ENCODE measurements at places on chromosomes 6 and 20.

DNA sequence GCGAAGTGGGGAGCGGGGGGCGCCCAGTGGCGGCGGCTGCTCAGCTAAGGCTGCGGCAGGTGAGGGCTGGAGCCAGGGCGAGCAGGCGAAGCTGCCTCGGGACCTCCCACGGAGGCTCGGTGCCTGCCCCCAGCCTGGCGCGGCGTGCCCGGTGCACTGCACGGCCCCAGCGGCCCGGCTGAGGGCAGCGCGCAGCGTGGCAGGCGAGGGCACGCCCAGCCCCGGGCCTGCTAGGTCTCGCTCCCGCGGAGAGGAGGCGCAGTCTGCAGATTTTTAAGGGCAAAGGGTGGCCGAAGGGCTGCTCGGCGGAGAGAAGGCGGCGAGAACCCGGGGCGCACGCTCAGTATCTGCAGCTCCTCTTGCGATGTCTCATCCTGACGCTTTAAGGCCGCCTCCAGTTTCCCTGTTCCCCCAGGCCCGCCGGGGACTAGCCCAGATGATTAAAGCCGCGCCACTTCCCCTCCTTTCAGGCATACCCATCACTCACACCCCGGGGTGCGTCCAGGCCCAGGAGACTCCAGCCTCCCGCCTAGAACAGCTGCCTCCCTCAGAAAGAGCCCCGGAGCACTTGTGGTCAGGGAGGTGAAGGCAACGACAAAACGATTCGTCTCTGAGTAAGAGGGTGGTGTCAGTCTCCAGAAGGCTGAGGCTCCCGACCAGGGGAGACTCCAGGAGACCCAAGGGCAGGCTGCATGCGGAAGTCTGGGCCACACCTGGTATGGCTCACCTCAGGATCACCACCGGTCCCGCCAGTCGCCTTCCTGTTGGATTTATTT lies at the start of gene FERMT1:
FERMT1 (minus strand) TSS at position 158 of the 776 bp plus-strand sequence. CDS start 3,476 bp downstream, outside the sequence.
- DNase-seq = peak; percentile 45

GRCh38 chr6:135163440-135163738 lies 17.7 kb upstream of the MYB start:
- peak; percentile 26 for DNase-seq

GRCh38 chr20:56986931-56987720 lies 279.3 kb downstream of the BMP7 start:
- DNase-seq = no peak

DNA sequence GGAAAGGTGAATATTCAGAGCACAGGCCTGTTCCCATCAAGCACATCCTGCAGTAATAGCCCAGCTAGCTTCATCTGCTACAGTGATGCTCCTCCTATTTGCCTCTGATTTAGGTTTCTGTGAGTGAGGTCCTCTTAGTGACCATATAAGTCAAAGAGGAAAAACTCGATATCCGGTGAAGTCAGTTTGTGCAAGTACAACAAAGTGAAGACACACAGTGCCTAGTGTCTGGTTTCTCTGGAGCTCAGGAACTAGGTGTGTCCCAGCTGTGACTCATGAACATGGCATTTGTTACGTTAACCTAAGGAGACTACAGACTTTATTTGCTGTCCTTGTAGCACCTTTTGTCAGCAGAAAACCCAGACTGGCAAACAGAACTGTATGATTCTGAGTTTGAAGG lies 33.9 kb downstream of the EDN1 start:
- DNase-seq = no peak

DNA sequence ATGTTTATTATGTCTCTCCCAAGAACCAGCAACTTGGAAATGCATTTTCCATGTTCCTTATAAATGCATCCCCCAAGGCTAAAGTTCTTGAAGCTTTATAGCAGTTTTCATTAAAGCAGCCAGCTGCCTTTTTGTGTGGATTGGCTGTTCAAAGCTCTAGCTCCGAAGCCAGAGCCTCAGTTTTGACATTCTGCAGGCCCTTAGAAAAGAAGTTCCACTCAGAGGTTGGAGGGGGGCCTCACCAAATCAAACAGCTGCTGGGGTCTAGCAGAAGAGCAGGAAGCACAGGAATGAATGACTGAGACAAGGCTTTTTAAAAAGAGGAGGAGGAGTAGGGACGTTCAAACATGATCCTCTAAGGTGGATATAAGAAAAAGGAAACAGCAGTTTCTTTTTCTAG lies 4.2 kb upstream of the POU3F2 start:
- DNase-seq = no peak

DNA sequence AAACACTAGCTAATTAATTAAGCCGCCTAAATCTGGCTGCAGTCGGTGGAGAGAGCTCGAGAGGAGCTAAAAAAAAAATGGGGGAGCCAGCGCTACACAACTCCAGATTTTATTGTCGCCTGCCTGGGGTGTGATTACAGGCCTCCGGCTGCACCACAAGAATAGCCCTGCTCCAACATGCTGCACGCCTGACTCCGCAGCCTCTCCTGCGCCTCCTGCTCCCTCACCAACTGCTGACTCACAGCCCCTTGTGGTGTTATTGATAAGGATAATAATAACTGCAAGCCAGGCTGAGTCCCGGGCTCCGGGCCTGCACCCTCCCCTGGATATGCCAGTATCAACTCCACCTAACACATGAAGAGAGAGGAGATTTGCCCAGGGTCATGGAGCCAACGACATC lies 16.8 kb downstream of the SIRPA start:
- no peak for DNase-seq

GRCh38 chr6:38095054-38095453 lies 275.5 kb downstream of the ZFAND3 start:
- no peak for DNase-seq

DNA sequence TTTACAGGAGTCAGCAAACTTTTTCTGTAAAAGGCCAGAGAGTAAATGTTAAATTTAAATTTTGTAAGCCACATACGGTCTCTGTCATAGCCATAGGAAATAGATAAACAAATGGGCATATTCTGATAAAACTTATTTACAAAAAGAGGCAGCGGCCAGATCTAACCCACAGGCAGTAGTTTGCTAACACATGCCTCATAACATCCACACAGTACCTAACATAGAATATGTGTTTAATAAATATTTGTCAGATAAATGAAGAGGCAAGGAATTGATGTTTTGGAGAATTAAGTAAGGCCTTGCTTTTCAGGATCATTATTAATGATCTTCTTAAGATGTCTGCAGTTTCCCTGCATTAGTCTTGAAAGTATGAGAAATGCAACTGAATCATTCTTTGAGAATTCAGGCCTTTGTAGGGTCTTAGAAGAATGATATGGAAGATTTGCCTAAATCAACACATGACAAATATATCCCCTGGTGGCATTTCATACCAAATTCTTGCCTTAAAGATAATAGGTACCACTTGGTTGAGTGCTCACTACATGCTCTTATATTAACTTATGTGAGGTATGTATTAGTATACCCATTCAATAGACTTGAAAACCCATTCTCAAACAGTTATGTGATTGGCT lies 39.3 kb upstream of the TRAM2 start:
- DNase-seq = no peak

DNA sequence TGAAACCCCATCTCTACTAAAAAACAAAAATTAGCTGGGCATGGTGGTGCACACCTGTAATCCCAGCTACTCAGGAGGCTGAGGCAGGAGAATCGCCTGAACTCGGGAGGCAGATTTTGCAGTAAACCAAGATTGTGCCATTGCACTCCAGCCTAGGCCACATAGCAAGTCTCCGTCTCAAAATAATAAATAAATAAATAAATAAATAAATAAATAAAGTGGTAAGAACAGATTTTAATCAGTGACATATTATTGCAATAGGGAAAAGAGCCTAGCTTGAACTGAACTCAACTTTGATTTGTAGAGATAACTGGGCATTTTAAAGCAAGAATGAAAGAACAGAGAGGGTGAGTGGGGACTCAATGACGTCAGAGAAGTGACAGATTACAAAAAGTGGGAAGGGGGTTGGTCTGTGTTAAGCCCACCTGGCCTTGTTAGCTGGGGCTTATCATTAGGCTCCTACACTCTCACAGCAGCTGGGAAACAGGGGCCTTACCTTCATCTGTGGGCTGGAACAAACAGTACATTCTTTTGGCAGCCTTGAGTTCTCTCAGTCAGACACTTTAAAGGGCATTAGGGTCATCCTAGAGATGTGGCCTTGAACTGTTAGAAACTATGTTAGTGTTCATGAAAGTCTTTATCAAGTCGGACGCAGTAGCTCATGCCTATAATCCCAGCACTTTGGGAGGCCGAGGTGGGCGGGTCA lies 24.5 kb upstream of the KIFC1 start:
- no peak for DNase-seq

- DNase-seq = no peak
Observed at GRCh38 chr6:115441651-115442050, 619.0 kb downstream of the FRK start.

DNA sequence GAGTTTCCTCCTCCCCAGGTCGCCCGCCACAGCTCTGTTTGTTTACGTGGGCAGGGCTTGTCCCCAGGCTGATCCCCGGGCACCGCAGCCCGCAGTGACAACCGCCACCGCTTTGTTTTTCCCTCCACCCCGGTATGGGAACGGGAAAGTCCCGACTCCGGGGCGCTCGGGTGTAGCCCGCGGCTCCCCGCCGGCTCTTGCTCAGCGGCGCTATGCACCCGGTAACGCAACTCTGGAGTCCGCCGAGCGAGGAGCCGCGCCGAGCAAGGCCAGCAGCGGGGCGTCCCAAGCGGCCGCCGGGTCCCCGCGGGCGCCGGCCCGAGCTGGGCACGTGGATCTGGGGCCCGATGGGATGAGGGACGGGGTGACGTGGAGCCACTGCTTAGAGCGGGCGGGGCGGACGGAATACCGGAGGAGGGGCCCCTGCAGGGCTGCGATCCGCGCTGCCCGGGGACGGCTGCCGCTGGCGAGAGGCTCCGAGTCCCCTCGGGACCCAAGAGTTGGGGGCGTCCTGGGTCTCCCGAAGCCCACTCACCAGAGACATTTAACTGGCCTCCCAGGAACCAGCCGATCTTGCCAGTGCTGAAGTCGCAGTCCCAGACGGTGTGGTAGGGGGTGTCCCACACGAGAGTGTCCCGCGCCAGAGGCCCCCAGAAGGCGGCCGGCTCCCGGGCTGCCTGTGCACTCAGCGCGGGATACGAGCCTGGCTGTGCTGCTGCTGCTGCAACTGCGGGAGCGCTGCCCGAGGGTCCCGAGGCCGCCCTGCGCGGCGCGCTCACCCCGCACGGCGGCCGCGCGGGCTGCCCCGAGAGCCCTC lies 497 bp downstream of the ACSS1 start:
- DNase-seq = peak; percentile 67

- DNase-seq = no peak
Observed at GRCh38 chr6:43977404-43978111, 149.7 kb downstream of the MRPL14 start.

GRCh38 chr6:56795466-56796195 lies 152.9 kb upstream of the DST start:
- no peak for DNase-seq

- DNase-seq = no peak
Observed at GRCh38 chr20:56503916-56504315, 20.6 kb upstream of the FAM209A start.

DNA sequence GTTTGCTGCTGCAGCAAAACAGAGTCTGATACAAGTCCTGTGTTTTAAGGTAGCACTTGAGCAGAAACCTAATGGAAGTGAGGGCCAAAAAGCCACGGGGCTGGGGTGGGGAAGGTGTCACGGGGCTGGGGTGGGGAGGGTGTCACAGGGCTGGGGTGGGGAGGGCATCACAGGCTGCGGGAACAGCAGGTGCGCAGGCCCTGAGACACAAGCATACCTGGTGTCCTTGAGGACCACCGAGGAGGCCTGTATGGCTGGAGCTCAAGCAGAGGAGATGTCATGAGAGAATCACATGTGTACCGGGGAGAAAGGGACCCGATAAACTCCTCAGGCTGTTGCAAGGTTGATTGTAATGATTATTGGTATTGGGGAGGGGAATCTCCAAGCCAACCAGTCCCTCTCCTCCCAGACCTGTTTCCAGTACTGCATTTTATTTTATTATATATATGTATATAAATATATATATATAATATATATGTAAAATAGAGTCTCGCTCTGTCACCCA lies 13.6 kb upstream of the SPO11 start:
- DNase-seq = no peak

GRCh38 chr20:2618815-2619214 lies 33.6 kb upstream of the NOP56 start:
- no peak for DNase-seq

GRCh38 chr6:38161754-38162492 lies 342.4 kb downstream of the ZFAND3 start:
- no peak for DNase-seq

DNA sequence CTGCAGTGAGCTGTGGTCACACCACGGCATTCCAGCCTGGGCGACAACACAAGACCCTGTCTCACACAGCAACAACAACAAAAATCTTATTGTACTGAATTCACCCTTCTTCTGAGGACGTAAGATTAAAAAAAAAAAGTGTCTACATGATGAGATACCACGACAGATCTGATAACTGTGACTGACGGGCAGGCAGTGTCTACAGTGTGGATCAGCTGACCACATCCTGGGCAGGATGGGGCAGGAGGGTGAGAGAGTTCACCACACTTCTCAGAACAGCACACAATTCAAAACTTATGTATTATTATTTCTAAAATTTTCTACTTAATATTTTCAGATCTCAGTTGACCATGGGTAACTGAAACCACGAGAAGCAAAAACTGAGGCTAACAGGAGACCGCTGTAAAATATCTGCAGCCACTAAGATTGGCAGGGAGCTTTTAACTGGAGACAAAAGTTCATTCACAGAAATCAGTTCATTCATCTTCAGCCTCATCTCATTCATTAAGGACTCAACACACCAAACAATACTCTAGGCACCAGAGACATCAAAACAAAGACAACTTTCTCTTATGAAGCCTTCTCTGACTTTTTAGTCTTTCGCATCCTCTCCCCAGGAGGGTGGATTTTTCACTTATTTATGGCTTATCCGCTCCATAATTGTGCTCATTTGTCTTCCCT lies 15.7 kb upstream of the NHSL1 start:
- no peak for DNase-seq

GRCh38 chr6:50822078-50822476 lies 3.4 kb downstream of the TFAP2B start:
- DNase-seq = no peak

DNA sequence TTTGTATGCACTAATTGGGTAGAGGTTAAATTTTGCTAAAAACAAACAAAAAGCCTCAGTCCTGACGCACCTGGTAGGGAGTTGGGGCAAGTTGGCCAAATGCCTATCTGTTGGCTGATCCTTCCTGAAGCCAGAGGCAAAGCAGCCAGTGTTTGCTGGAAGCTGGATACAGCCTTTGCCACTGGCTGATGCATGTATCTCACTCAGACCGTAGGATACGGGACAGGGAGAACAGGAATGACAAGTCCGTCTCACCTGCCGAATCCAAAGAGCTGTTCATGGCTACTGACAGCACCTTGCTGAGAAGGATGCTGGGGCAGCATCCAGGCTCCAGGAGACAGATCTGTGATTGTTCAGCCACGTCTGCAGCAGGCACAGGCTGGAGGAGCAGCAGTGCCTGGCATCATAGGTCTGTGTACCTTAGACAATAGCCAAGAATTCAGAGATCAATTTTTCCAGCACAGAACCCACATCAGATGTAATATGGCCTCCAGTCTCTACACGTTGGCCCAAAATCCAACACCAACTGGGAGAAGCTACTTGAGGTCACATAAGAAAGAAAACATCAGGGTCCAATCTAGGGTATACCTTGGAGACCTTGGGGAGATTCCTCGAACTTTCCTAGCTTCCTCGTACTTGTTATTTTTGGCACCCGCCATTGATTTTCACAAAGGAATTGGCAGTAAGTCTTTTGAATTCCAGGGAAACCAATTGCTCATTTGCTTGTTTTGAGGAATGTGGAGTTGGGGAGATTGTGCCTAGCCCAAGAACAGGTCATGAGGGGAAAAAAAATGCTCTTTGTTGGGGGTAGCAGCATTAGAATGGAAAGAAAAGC lies 108.5 kb upstream of the ARMC2 start:
- no peak for DNase-seq
